ENCODE measurements at places on chromosomes 2 and 18. TPM values are rescaled to one million over a fixed set of nuclear protein-coding genes. Genes with fewer than 3 reads are reported as not detected.

- no peak for DNase-seq
These were observed 411.0 kb upstream of the GYPC start for GRCh38 chr2:126244937-126245336.

DNA sequence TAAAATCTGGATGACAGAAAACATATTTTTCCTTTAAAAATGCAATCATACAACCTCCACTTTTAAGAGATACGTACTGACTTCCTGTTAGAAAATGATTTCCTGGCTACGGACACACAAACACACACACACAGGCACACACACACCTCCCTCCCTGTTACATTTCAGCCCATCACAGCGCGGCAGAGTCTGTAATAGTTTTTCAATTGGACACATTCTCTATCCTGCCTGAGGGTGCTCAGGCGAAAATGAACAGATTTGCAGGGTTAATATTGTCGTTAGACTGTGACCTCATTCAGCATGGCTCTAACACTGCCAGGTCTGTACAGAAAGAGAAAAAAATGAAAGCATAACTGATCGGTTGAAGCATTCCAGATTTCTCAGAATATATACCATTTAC is 45.0 kb downstream of the KCTD1 start:
- DNase-seq = no peak

The LRRTM1 gene
- total RNA-seq = 11.4 TPM

DNA sequence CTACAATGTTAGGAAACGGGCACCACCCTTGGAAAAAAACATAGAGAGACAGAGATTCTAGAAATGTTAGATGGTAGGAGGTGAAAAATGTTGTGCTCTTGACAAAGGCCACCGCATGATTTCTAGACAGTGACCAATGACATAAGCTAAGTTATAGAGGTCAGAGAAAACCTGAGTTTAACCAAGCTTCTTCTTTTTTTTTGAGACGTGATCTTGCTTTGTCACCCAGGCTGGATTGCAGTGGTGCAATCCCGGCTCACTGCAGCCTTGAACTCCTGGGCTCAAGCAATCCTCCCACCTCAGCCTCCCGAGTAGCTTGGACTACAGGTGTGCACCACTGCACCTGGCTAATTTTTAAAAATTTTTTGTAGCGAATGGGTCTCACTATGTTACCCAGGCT is 13.0 kb downstream of the FER1L5 start:
- DNase-seq = no peak

DNA sequence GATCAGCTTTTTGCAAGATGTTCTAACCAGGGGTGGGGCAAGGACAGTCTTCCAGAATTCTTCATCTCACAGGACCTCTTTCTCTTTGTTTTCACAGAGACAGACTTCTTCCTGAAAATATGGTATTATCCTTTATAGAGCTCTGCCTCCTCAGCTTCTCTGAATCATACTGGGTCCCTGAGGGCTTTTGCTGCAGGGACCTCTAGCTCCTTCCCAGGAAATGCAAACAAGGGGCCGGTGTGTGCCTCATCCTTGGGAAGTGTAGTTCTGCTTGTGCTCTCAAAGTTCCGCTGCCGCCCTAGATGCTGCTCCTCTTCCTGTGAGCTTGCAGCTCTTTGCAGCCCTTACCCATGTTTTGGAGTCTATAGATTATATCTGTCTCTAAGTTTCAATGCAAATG is 99.5 kb upstream of the NPAS2 start:
- no peak for DNase-seq

DNA sequence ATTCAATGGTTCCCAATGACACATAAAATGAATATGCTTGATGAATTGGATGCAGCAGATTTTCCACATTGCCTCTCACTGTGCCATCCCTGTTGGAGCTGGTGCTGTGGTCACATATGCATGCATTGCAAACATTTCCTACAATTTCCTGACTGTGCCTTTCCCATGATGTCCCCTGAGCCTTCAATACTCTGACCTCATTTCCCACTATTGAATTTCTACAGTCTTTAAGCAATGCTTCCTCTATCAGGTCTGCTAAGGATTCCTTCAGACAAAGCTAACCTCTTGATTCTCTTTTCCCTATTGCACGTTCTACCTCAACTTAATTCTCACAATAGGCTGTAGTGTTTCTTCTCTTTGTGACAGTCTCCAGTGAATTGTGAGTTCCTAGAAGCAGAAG is 342.5 kb upstream of the CRIM1 start:
- no peak for DNase-seq

DNA sequence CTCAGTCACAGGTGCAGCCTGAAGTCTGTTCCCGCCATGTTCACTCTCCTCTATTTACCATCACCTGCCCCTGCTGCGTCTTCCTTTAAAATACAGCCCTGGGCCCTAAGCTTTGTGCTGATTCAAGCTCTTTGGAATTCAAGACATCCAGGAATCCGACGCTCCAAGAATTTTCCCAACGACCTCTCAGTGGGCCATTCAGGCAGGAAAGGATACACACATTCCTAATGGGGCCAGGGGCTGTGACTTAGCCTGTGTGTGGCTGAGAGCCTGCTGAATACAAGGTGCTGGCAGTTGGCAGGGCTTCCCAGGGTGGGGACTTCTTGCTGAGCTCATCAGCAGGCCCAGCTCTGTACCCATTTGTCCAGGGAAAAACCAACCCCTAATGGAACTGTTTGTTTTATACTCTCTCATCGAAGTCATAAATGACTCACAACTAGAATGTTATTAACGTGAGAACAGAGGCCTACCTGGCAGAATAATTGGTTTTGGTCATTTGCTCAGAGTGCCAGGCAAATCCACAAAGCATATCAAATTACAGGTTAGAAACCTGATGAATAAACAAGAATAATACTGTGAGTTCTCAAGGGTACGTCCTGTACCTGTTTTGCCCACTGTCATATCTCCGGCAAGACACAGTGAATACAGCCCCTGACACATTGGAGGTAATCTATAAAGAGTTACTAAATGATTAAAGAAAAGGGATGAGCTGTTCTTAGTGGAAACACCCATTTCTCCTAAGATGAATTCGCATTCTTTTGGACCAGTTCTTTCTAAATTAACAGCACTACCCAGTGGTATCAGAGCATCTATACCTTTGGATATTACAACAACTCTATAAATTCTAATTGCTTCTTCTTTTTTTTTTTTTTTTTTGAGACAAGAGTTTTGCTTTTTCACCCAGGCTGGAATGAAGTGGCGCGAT is 12.6 kb upstream of the KCMF1 start:
- no peak for DNase-seq

- DNase-seq = no peak
These were observed 19.0 kb upstream of the SERPINB2 start for GRCh38 chr18:63868546-63868945.

DNA sequence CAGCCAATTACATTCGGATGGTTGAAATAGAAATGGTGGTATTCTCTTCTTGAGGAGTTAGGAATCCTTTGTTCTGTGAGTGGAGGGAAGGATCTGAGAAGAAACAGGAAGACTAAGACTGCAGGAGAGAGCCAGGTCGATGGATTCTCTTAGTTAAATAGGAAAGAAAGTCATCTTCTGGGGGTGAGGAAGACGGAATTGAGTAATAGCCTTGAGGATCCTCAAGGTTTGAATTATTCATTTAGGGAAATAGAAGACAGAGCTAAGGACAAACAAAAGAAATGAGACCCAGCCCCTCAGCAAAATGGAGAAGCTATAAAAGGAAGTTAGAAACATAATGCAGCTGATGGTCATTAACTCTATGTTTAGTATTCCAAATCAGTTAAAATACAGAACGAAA is 1.8 kb downstream of the LAPTM4A start:
- no peak for DNase-seq

GRCh38 chr18:37364237-37364636 is 201.4 kb downstream of the CELF4 start:
- no peak for DNase-seq

GRCh38 chr18:48157956-48158355 is 227.5 kb upstream of the SMAD2 start:
- DNase-seq = no peak

DNA sequence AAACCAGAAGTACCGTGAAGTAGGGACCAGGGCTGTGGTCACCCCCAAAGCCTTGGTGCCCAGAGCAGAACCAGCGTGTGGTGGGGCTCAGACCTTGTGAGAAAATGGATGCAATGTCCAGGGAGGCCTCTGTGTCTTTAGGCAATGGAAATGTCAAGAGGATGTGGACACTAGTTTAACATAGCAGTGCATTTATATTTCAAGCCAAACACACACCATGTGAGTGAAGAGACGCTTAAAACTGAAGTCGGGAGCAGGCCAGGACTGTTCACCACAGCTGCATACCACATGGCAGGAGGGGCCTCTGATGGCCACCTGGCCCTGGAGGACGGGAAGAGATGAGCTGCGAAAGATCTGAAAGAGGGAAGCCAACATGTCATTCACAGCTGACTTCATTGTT is 87.3 kb upstream of the LDLRAD4 start:
- DNase-seq = no peak

GRCh38 chr2:178804791-178805190 is 2.4 kb downstream of the TTN start:
- no peak for DNase-seq

The ESPNL gene
- total RNA-seq = under 0.01 TPM

The SLC9A4 gene
- total RNA-seq = under 0.01 TPM

The LYG2 gene
- not detected for total RNA-seq

The HSPE1 gene
- total RNA-seq = 62.8 TPM

- no peak for DNase-seq
These were observed 1037.7 kb upstream of the SLC39A10 start for GRCh38 chr2:194619366-194619765.

DNA sequence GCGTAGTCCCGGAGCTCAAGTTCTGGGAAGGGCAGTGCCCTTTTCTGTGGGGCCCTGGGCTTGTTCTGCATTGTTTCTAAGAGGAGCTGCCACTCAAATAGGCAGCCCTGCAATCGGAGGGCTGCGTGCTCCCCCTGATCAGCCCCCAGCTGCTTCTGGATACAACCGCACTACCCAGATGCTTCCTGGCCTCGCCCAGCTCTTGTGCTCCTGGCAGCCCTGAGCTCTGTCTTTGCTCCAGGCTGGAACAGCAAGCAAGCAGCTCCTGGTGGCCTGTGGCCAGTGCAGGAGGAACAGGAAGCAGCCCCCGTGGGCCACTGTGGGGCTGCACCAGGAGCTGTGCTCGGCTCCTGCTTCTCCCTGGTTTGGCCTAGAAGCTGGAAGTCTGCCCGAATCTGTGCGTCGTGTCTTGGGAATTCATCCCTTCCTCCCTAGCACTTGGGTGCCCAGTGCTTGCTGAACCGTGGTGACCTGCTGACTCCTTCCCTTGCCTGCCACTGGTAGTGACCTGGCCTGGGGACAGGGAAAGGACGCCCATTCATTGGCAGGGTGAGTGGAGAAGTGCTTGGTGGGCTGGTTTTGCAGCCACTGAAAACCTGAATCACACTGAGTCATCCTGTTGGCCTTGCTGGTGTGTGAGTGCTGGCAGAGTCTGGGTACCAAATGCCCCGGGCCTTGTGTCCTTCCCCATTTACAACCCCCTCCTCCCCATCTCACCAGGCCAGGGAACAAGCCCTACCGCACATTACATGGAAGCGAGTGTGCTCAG is 27.3 kb upstream of the NTSR2 start:
- no peak for DNase-seq

- no peak for DNase-seq
These were observed 84.9 kb downstream of the BCL11A start for GRCh38 chr2:60468382-60469085.

DNA sequence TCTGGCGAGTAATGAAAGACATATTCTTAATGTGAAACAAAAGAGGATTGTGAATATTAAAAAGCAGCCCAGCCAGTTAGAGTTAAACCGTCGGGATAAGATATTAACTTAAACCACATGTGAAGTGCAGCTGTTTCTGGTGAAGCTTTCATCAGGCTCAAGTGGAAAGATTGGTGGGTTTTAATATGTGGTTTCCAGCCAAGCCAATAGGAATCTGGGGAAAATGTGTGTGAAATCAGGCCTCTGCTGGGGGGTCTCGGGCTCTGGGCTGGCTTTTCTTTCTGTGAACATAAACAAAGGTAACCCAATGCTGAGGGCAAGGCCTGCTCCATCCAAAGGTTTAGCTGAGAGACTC is 279.6 kb downstream of the SLC4A3 start:
- no peak for DNase-seq

GRCh38 chr18:59293317-59293716 is 20.1 kb upstream of the RAX start:
- no peak for DNase-seq

DNA sequence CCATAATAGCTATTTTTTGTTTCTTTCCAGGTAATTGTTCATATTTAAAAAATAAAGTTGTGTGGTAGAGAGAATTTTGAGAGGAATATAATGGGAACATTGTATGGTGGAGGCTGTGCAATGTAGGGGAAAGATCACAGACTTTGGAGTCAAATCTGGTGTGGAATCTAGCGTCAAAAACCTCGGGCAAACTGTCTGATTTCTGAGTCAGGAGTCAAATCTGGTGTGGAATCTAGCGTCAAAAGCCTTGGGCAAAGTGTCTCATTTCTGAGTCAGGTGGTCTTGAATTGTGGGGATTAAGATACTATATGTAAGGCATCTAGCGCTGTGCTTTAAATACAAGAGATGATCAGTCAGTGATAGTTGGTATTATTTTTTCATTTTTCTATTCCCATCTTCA is 5.1 kb downstream of the PTPN4 start:
- no peak for DNase-seq

- DNase-seq = no peak
These were observed 39.7 kb upstream of the VRK2 start for GRCh38 chr2:58006952-58007284.

The RNU2-63P gene
- not detected for total RNA-seq

The CWC22 gene
- 26.1 TPM for total RNA-seq

GRCh38 chr18:44536619-44537018 is 144.1 kb upstream of the SETBP1 start:
- no peak for DNase-seq

The XIRP2 gene
- 0.41 TPM for total RNA-seq

GRCh38 chr18:78727877-78728783 is 251.5 kb upstream of the SALL3 start:
- no peak for DNase-seq

The ZNF385B gene
- 7.7 TPM for total RNA-seq

DNA sequence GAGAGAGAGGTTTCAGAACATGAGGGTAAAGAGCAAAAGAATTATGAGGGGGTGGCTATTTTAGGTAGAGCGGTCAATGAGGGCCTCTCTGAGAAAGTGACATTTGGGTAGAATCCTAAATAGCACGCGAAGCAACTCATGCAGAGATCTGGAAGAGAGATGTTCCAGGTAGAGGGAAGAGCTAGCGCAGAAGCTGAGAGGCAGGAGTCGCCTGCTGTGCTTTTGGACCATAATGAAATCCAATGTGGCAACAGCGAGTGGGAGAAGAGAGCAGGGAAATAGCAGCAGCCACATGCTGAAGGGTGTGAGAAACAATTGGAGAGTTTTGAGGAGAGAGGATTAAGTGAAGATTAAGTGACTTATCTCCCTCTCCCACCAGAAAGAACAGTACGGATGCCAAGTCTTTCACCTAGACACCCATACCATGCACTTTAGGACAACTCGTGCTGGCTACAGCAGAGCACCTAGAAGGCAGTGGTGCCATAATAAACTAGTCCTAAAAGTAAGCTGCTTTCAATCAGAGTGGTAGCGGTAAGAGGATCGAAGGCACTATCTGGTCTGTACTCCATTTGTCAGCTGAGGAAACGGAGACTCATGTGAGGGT is 129.7 kb downstream of the LRP2 start:
- DNase-seq = no peak

Measured in frontal cortex (tissue), 4 donors.